ENCODE measurements at places on chromosomes 5 and 9. TPM values are rescaled to one million over a fixed set of nuclear protein-coding genes. Genes with fewer than 3 reads are reported as not detected.

The SOWAHA gene
- not detected for total RNA-seq

The DOK3 gene
- 1.7 TPM for total RNA-seq

The SELENOP gene
- total RNA-seq = 131 TPM

The GPR151 gene
- not detected for total RNA-seq

The CCIN gene
- 0.57 TPM for total RNA-seq

The GPX3 gene
- 35.2 TPM for total RNA-seq

The CDH9 gene
- 0.18 TPM for total RNA-seq

The SLC36A3 gene
- not detected for total RNA-seq

The PCDH1 gene
- total RNA-seq = 0.55 TPM

The MYOT gene
- not detected for total RNA-seq

The EIF4E1B gene
- not detected for total RNA-seq

The IFNK gene
- not detected for total RNA-seq

Measured in smooth muscle cell of bladder (primary cell).